ENCODE measurements at places on chromosomes 7 and 10.

GRCh38 chr10:43012578-43012977 lies 64.3 kb upstream of the RET start:
- DNase-seq, result no peak

DNA sequence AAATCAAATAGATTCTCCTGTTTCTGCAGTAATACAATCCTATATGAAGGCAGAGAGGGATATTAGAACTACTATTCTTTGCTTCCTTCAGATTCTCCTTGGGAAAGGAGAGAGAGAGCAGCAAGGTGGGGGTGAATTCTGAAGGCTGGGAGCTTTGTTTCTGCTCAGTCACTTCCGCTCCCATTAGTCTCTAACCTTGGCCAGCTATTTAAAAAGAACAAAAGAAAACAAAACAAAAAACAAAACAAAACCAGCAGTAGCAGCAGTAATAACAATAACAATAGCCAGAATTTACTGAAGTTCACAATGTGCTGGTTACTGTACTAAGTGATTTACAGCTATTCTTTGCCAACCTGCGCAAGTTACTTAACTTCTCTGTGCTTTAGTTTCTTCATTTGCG lies 9.9 kb downstream of the GPR85 start:
- DNase-seq, result no peak

- no peak for DNase-seq
Measured at GRCh38 chr10:101293007-101293723, 60.8 kb upstream of the BTRC start.

DNA sequence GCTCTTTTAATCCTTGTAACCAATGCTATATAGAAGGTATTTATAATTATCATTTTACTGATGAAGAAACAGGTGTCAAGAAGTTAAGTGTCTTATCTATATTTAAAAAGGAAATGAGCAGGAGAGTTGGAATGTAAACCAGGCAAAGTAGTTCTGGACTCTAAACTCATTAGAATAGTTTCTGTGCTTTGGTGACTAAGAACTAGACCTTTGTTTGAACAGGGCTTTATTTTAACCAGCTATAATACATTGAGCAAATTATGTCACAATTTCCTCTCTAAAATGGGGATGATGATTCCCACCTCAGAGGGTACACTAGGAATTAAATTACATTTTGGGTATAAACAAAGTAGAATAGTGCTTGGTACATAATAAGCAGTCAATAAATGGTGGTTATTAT lies 236.0 kb downstream of the MAGI2 start:
- no peak for DNase-seq

DNA sequence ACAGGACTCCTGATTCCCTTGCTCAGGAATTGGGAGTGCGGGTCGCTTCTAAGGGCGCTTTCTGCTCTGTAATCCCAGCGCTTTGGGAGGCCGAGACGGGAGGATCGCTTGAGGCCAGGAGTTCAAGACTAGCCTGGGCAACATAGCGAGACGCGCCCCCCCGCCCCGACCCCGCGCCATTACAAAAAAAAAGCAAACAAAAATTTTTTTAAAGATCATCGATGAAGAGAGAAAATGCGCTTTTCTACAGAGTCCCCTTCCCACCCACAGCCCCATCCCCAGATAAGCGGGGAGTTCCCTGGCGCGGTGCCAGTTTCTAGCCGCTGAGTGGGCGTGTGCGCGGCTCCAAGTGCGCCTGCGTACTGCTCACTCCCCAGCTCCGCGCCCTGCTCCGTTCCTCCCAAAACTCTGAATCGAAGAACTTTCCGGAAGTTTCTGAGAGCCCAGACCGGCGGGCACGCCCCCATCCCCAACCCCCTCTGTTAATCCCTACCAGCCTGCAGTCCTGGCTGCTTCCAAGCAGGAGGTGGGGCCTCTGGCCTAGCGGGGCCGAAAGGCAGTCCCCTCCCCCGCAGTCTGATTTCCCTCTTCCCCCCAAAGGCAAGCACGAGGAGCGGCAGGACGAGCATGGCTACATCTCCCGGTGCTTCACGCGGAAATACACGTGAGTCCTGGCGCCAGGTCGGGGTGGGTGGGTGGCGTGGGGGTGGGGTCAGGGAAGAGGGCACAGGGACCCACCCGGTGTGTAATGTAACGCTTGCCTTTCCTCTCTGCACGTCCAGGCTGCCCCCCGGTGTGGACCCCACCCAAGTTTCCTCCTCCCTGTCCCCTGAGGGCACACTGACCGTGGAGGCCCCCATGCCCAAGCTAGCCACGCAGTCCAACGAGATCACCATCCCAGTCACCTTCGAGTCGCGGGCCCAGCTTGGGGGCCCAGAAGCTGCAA lies 1.0 kb downstream of the HSPB1 start:
- peak; percentile 81 for DNase-seq

DNA sequence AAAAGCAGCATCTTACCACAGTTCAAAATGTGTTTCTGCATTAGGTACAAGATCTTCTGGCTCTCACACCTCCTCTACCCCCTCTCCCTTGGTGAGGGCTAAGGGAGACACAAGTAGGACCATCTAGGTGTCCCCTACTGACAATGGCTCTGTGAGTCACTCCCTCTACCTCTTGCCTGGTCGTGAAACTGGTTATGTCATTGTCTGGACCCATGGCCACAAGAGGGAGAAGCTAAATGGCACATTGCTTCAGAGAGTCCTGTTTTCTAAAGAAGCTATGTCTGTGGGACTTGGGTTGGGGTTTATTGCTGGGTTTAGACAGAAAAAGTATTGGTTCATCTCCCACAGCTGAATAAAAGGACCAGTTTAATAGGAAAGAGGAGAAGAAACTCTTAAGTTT lies 4.0 kb upstream of the PLXNA4 start:
- DNase-seq, result no peak

- DNase-seq, result no peak
Measured at GRCh38 chr7:15503603-15504290, 58.1 kb downstream of the AGMO start.

GRCh38 chr7:34869057-34869456 lies 168.2 kb downstream of the DPY19L1 start:
- no peak for DNase-seq

DNA sequence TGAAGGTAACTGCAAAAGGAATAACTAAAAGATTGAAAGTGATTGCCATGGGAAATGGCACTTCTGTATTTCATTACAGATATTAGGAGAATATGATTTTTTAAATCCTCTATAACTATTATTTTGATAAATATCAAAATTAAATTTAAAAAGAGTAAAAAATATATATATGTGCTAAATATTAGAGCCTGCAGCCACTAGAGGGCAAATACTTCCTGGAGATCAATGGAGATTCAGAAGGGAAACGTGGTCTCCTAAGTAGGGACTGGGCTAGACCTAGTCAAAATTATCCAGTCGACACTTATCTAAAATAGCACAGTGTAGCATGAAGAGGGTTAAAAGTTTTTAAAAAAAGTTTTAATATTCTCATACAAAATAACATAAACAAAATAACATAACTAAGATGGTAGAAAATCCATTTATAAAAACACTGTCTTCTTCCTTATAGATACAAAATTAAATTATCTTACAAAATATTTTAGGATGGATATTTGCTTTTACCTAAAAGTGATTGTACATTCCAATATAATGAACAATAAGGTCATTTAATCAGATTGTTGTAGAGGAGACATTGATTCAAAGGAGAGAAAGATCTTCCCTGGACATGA lies 434.3 kb downstream of the MDFIC start:
- no peak for DNase-seq

- no peak for DNase-seq
Measured at GRCh38 chr10:77593771-77594470, 43.7 kb downstream of the KCNMA1 start.

GRCh38 chr10:16870331-16870730 lies 53.1 kb upstream of the RSU1 start:
- DNase-seq, result no peak

DNA sequence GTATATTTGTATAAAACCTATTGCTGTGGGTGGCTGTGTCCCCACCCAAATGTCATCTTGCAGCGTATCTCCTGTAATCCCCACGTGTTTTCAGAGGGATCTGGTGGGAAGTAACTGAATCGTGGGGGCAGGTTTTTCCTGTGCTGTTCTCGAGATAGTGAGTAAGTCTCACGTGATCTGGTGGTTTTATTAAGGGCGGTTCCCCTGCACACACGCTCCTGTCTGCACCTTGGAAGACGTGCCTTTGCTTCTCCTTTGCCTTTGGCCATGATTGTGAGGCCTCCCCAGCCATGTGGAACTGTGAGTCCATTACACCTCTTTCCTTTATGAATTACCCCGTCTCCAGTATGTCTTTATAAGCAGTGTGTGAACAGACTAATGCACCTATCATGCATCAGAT lies 97.6 kb downstream of the DYNC2I1 start:
- no peak for DNase-seq
